ENCODE measurements at places on chromosomes 11 and 22.

DNA sequence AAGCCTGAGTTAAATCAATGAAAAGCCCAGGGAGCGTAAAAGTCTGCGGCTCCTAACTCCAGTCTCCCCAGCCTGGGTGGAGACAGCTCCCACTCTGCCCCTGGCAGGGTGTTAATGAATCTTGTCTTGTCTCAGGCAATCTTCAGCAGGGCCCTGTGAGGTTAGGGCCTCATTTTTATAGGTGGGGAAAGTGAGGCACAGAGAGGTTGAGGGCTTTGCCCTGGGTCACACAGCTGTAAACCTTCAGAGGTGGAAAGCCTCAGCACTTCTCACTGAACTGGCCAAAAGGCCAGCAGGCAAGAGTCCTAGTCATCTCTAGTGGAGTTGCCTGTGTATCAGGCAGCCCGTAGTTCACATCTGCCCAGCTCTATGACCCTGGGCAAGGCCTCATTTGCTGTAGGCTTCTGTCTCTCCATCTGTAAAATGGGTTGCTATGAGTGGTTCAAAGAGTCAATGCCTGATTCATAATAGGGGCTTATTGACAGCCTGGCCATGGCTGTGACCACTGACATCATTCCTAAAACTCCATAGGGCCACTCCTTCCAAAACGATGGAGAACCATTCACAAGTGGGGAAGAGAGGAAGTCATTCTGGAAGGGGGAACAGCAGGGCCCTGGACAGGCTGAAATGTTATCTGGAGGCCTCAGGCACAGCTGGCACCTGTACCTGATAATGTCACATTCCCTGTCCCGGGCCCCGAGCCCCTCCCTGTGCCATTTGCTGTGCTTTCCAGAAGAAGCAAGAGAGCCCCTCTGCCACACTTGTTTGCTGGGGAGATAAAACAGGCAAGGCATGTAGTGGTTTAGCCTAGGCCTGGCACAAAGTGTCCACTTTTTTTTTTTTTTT is 6.0 kb downstream of the CBX7 start:
- no peaks in the 10 kb centered on the region for H3K27me3 ChIP-seq
- H3K4me3 ChIP-seq = peak overlapping the region; percentile 89
- peak overlapping the region; percentile 50 for H3K27ac ChIP-seq
- peak; percentile 7 for DNase-seq

- peak; percentile 7 for DNase-seq
- H3K27me3 ChIP-seq = no peaks in the 10 kb centered on the region
- no peak overlapping the region for H3K27ac ChIP-seq
- H3K4me3 ChIP-seq = no peak overlapping the region
These were observed 17.6 kb downstream of the SPCS2 start for GRCh38 chr11:74966651-74967050.

- no peaks in the 10 kb centered on the region for H3K27me3 ChIP-seq
- H3K36me3 ChIP-seq = no peaks in the 10 kb centered on the region
- peak overlapping the region; percentile 79 for H3K4me3 ChIP-seq
- DNase-seq = peak; percentile 68
- H3K4me1 ChIP-seq = peaks cover 26% of the 10 kb centered on the region
- H3K27ac ChIP-seq = peak overlapping the region; percentile 38
These were observed 644 bp downstream of the YPEL4 start for GRCh38 chr11:57648801-57649735.

DNA sequence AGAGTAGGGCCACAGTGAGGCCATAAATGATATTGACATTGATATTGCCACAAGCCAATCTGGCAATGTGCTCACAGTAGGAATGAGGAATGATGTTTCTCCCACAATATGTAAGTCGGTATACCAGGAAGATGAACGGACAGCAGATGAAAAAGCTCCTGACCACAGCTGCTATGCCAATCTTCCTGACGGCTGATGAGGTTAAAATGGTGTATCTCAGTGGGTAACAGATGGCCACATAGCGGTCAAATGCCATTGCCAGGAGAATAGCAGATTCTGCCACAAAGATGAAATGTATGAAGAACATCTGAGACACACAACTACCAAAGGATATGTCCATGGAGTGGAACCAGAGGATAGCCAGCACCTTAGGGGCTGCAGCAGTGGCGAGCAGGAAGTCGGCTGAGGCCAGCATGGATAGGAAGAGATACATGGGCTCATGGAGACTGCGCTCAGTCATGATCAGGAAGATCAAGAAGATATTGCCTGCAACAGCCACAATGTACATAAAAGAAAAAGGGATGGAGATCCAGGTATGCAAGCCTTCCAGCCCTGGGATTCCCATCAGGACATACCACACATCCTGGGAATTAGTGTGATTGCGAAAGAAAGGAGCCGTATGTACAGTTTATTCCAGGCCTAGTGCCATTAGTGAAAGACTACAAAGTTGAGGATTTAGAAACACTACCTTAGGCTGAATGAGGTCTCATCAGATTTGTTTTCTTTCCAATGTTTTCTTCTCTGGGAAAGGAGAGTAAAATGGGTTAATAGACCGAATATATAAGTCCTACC is 22.2 kb downstream of the OR51V1 start:
- no peak overlapping the region for H3K4me3 ChIP-seq
- H3K27me3 ChIP-seq = 0 out of 2 replicates have a peak, but pooled peaks cover 4% of the 10 kb centered on the region
- no peak overlapping the region for H3K27ac ChIP-seq
- H3K36me3 ChIP-seq = no peaks in the 10 kb centered on the region
- DNase-seq = no peak

- no peaks in the 10 kb centered on the region for H3K4me1 ChIP-seq
- no peak overlapping the region for H3K27ac ChIP-seq
- H3K36me3 ChIP-seq = no peaks in the 10 kb centered on the region
- no peaks in the 10 kb centered on the region for H3K27me3 ChIP-seq
- no peak for DNase-seq
These were observed 50.5 kb downstream of the RAB30 start for GRCh38 chr11:83020942-83021779.
